Stimulated activated CD8-positive, alpha-beta memory T cell treated with anti-CD3 and anti-CD28 coated beads, Interleukin-7, amount 100 ng/mL, for 48 hours (primary cell): ENCODE measurements at places on chromosomes 2 and 18.

DNA sequence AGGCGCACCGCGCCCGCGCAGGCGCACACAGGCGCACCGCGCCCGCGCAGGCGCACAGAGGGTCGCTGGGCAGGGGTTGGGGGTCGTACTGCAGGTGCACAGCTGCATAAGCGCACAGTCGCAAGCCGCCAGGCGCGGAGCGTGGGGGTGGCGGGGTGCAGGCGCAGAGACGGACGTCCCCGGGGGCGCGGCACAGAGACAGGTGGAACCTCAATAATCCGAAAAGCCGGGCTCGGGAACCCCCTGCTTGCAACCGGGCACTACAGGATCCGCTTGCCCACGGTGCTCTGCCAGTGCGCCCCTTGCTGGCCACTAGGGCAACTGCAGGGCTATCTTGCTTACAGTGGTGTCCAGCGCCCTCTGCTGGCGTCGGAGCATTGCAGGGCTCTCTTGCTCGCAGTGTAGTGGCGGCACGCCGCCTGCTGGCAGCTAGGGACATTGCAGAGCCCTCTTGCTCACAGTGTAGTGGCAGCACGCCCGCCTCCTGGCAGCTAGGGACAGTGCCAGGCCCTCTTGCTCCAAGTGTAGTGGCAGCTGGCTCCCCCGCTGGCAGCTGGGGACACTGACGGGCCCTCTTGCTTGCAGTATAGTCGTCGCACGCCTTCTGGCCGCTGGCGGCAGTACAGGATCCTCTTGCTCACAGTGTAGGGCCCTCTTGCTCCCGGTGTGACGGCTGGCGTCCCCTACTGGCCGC, 34.9 kb downstream of the FAM110C start:
- DNase-seq, result peak; percentile 33

DNA sequence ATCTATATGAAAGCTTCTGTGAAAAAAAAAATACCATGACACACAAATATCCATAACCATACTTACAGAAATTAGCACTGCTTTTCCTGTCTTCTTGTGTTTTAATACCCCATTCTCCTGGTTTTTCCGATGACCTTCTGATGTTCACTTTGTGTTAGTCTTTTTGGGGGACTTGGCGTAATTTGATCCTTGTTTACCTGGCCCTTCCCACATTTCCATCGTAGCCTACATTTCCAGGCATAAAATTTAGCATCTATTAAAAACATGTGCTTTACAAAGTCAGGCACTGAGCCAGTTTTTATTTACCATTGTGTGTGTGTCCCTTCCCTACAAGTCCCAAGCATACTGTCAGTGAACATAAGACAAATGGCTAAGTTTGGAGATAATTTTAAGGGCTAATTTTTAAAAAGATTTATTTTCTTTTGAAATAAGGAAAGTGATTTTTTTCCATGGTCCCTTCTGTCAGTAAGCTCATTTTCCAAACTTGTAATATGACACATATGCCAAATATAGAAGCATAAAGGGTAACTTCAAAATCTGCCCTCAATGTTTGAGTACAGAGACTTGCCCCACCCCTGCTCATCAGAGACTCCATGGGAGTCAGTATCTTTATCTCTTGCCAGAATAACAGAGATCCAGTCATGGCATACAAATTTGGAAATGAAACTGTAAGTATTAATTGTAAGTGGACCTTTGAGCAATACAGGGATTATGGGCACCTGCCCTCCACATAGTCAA, 27.3 kb downstream of the SESTD1 start:
- no peak for DNase-seq

GRCh38 chr18:2050702-2051201, 520.6 kb downstream of the METTL4 start:
- DNase-seq, result no peak

DNA sequence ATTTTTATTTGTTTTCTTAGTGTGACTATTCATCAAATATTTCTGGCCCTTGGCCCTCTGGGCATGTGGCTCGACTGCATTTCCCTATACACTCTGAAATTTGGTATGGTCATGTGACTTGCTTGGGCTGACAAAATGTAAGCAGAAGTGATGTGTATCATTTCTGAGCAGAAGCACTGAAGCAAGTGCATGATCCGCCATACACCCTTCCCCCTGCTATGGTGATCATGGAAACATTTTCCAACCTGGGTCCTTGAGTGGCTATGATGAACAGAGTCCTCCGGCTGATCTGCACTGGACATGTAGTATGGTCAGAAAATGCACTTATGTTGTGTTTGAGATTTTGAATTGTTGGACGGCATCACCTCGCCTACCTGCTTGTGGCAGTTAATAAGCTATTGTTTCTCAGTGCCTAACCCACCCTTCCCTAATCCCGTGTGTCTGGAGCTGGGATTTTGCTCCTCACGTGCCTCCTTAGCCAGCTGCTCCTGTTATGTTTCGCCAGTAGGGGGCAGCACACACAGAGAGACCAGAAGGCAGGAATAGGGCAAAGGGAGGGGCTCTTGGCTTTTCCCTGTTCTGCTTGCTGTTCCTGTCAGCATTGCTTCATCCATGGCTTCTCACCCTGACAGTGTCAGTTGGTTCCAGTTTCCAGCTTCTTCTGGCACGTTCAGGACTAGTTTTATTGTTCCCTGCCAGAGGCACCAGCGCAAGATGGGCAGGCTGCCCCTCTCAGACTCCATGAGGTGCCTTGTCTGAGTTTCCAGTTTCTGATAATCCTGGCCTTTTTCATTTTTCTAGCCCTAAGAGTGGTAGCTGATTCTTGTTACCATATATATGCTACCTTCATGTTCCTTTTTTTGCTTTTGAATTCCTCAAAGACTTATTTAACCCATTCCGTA, 207.4 kb downstream of the ARL6IP6 start:
- peak; percentile 27 for DNase-seq

DNA sequence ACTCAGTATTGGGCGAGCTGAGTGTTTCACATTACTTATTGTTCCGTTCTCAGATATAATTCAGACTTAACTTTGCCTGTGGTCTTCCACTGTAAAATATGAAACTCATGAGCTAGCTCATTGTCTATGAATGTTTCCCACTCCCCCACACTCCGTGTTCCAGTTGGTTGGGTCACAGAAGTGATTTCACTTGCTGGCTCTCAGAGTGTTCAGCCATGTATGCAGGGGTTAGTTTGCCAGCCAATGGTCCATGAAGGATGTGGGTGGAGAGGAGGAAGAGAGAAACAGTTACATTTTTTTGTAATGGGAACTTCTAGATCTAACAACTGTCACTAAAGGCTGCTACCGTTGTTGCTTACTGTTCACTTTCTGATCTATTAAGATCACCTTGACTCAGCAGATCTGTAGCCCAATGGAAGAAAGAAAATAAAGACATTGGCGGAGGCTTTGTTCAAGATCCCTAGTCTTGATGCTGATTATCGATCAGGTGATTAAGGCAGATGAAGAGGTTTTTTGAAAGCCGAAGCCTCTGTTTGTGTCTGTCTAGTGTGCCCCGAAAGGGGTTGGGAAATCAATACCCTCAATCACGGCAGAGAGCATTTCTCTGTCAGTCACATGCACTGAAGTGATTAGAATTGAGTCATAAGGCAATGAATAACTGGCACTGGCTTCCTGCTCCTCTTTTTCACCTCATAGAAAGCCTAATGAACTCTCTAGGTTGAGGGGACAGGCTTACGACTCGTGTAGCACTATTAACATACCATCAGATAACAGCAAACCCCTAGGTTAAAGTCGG, 279.7 kb upstream of the FIGN start:
- no peak for DNase-seq

DNA sequence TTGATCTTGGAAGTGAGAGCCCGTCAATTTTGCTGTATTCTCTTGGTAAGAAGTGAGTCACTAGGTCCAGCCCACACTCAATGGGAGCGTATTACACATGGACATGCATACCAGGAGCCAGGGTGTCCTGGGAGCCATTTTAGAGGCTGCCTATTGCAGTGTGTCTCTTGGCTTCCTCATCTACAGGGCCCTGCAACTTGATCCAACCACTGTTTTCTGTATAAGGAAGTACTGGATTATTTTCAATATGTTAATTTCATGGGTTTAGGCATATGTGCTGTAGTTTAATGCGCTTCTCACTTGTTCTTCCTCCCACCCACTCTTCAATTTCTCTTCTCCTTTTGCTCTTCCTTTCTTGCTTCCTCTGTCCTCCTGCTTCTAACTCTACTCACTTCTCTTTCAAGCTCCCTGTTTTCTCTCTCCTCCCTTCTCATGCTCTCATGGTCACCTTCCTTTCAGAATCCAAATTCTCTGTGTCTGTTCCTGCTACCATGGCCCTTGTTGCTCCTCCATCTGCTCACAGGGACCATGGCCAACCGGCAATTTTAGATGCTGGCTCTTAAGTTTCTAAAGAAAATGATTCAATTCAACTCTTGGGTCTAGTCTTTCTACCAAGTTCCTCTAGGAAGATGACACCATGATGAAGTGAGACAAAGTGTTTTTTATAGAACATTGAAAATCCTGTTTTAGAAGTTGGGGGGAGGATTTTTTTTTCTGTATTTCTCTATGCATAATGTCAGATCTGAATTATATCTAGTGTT, 152.0 kb upstream of the ZEB2 start:
- DNase-seq, result no peak

DNA sequence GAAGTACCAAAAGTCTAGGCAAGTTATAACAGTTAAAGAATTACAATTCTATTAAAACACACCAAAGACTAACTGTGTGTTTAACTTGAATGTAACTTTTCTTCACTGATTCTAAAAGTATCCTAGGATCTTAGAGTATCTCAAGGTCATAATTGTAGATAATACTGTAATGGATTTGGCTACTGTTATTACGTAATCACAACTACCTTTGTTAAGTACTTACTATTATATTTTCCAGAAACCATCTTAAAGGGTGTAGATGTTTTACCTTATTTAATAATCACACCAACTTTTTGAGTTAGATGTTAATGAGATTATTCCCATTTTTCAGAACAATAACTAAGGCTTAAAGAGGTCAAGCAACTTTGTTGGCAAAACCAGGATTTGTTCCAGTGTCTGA, 161.3 kb upstream of the REG3A start:
- DNase-seq, result no peak

- no peak for DNase-seq
Observed at GRCh38 chr2:45044916-45045315, 35.7 kb upstream of the SIX2 start.

DNA sequence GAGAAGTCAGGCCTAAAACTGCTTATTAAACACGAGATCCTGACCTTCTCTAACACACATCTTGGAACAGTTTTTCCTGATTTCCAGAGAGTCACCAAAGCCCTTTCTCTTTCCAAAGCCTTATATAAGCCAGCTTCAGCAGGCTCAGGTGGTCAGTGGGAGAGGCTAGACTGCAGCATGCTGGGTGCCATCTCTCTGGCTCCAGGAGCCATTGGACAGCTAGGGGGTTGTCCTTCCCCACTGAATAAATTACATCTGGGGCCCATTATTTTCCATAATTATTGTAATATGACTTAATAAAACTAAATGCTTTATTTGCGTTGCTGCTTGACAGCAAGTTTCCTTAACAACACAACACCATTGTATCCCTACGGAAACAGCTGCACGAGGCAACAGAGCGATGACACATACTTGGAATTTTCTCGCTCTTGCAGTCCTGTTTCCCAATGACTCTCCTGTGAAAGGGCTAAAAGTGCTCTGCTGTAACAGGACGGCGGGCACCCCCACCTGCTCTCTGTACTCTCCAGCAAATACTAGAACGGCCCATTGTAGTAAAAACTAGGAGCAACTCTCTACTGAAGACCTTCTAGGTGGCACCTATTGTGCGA, 160.6 kb downstream of the RNF144A start:
- DNase-seq, result no peak
